Urothelium cell line (cell line): ENCODE measurements at places on chromosomes 11 and 22.

DNA sequence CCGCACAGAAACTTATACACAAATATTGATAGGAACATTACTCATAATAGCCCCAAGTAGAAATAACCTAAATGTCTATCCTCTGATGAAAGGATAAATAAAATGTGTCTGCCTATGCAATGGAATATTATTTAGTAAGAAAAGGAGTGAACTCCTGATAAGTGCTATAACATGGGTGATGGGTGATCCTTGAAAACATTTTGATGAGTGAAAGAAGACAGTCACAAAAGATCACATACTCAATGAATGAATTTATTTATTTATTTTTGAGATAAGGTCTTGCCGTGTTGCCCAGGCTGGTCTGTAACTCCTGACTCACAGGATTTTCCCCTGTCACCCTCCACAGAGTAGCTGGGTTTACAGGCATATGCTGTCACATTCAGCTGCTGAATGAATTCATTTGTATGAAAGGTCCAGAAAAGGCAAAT lies 17.3 kb downstream of the RNF121 start:
- no peak for DNase-seq

- no peak for DNase-seq
Measured at GRCh38 chr11:76321820-76322524, 59.0 kb downstream of the THAP12 start.

GRCh38 chr22:36936362-36937116 lies 23.1 kb downstream of the CSF2RB start:
- no peak for DNase-seq

- DNase-seq, result no peak
Measured at GRCh38 chr22:20588843-20589581, 81.6 kb downstream of the MED15 start.

GRCh38 chr11:69551963-69552362 lies 70.5 kb downstream of the LINC01488 start:
- DNase-seq, result no peak

GRCh38 chr11:76579056-76579751 lies 91.3 kb downstream of the LRRC32 start:
- DNase-seq, result no peak

DNA sequence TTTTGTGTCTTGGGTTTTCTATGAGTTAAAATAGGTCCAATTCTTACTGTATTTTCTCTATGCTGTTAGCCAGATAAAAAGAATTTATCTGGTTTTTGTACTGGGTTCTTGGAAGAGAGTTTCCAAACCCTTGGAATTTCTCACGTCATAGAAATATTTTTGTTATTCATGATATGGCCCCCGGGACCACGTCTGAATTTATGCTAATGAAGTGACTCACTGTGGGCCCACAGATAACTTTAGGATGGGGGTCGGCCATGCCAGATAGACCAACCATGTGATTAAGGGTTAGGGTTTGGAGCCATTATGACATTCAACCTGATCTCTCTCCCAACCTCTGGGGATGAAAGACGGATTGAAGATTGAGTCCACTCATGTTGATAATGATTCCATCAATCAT lies 35.6 kb upstream of the DDI1 start:
- no peak for DNase-seq

GRCh38 chr11:5891216-5891800 lies 1.7 kb upstream of the OR52E5 start:
- DNase-seq, result no peak
